Activated CD4-positive, alpha-beta T cell treated with anti-CD3 and anti-CD28 coated beads, Interleukin-2, amount 10 ng/mL, durations not matched to agents 7 days and 5 days (primary cell): ENCODE measurements at places on chromosomes 11 and 22. TPM values are rescaled to one million over a fixed set of nuclear protein-coding genes. Genes with fewer than 3 reads are reported as not detected.

DNA sequence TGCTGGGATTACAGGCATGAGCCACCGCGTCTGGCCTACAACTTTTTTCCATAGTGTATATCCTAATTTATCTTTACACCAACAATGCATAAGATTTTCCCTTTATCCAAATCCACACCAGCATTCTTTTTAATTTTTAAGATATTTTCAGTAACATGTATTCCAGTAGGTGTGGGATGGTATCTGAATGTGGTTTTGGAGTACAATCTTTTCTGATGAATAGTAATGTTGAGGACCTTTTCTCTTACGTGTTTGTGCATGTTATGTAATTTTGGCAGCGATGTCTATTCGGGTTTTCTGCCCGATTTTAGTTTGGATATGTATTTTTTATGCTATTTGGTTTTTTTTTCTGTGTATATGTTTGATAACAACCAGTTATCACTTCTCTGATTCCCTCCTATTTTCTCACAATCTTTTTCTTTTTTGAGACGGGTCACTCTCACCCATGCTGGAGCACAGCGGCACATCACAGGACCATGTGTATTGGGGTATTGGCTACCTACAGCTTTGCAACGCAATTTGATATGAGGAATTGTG, 114.6 kb upstream of the GRK3 start:
- no peaks in the 10 kb centered on the region for H3K27me3 ChIP-seq
- no peak for DNase-seq
- peaks cover 51% of the 10 kb centered on the region for H3K4me1 ChIP-seq
- peak overlapping the region; percentile 94 for H3K4me3 ChIP-seq
- peak overlapping the region; percentile 4 for H3K27ac ChIP-seq

Gene POTEH
- not detected for total RNA-seq

Gene CENPM
- total RNA-seq: 76.6 TPM

Gene RHOD
- total RNA-seq: 0.35 TPM

Gene RAB36
- 0.27 TPM for total RNA-seq

Gene SLC1A2
- total RNA-seq: not detected

GRCh38 chr11:111521135-111521534, 6.6 kb downstream of the HOATZ start:
- no peak overlapping the region for H3K27ac ChIP-seq
- H3K36me3 ChIP-seq: no peaks in the 10 kb centered on the region
- no peak overlapping the region for H3K4me3 ChIP-seq
- peaks cover 2% of the 10 kb centered on the region for H3K27me3 ChIP-seq
- H3K4me1 ChIP-seq: peaks cover 2% of the 10 kb centered on the region

DNA sequence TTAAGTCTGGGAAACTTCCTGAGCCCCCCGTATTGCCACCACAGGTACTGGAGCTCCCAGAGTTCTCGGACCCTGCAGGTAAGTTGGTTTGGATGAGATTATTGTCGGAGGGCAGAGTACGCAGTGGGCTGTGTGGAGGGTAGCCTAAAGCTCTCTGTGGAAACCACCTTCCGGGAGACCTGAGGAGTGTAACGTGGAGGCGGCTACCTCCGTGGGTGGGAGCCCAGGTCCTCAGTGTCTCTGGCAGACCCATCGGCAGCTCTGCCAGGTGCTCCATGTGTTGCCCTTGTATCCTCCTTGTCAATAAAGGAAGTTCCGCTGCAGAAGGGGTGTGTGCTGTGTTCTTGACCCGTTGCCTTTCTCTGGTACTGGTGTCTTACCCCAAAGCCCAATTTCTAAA, 61.4 kb downstream of the SYT13 start:
- H3K36me3 ChIP-seq: no peaks in the 10 kb centered on the region
- H3K27ac ChIP-seq: no peak overlapping the region
- H3K4me1 ChIP-seq: no peaks in the 10 kb centered on the region
- H3K27me3 ChIP-seq: no peaks in the 10 kb centered on the region
- DNase-seq: no peak
- no peak overlapping the region for H3K4me3 ChIP-seq

DNA sequence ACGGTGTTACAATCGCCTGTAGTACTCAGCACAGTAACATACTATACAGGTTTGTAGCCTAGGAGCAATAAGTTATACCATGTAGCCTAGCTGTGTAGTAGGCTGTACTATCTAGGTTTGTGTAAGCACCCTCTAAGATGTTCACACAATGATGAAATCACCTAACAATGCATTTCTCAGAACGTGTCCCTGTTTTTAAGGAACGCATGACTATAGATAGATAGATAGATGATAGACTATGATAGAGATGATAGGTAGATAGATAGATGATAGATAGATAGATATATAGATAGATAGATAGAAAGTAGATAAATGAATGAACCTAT, 203.9 kb downstream of the FAM76B start:
- DNase-seq: no peak
- peaks cover 2% of the 10 kb centered on the region for H3K4me1 ChIP-seq
- H3K4me3 ChIP-seq: no peak overlapping the region
- peaks cover 4% of the 10 kb centered on the region for H3K36me3 ChIP-seq
- no peak overlapping the region for H3K27ac ChIP-seq

Gene LMNTD2
- 4.8 TPM for total RNA-seq

Gene C1QTNF5
- not detected for total RNA-seq

GRCh38 chr11:20990447-20990846, 321.1 kb downstream of the NELL1 start:
- no peaks in the 10 kb centered on the region for H3K27me3 ChIP-seq
- H3K4me1 ChIP-seq: no peaks in the 10 kb centered on the region
- H3K36me3 ChIP-seq: no peaks in the 10 kb centered on the region
- H3K4me3 ChIP-seq: no peak overlapping the region

GRCh38 chr11:79205786-79206185, 235.0 kb downstream of the TENM4 start:
- no peaks in the 10 kb centered on the region for H3K4me1 ChIP-seq
- H3K27ac ChIP-seq: no peak overlapping the region
- no peaks in the 10 kb centered on the region for H3K27me3 ChIP-seq
- no peak overlapping the region for H3K4me3 ChIP-seq

Gene ZC3H12C
- total RNA-seq: 0.50 TPM

Gene HYLS1
- total RNA-seq: 21.2 TPM
